ENCODE measurements at places on chromosomes 6 and 20.

- no peak for DNase-seq
These were observed 6.4 kb upstream of the KIF6 start for GRCh38 chr6:39731565-39731964.

DNA sequence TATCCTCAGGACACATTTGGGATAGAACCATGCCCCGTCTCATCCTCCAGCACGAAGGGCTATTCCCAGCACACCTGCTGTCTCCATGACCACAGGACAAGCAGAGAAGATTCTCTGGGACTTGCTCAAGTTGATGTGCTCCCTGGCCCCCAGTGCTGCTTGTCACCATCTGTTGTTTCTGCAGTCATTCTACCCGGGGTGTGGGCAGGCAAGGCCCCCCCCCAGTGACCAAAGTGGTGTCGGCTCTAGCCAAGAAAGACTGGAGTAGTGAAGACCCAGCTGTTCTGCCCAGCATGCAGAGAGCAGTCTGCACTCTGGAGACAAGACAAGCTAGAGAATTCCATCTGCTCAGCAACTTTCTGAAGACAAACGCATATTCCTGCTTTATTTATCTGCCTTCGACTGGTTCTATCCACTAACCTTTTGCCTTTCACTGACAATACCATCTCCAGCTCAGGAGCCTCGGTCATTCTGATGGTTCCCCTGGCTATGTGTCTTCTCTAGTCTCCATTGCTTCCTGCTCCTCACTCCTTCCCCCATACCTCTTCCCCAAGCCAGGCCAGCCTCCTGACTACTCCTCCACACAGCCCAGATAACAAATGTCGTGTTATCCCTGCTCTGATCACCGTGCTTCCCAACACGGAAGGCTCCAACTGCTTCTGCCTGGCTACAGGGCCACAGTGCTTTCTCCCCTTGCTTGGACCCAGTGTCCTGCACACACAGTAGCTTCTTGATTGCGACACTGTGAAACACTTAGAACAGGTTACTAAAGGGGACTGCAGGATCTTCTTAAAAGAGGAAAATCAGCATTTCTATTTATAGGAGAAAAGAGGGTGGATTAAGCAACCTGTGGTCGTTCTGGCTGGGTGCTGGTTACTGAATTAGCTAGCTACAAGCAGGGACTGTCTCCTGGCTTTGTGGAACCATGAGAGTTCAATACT is 86.7 kb upstream of the EMILIN3 start:
- DNase-seq, result no peak

DNA sequence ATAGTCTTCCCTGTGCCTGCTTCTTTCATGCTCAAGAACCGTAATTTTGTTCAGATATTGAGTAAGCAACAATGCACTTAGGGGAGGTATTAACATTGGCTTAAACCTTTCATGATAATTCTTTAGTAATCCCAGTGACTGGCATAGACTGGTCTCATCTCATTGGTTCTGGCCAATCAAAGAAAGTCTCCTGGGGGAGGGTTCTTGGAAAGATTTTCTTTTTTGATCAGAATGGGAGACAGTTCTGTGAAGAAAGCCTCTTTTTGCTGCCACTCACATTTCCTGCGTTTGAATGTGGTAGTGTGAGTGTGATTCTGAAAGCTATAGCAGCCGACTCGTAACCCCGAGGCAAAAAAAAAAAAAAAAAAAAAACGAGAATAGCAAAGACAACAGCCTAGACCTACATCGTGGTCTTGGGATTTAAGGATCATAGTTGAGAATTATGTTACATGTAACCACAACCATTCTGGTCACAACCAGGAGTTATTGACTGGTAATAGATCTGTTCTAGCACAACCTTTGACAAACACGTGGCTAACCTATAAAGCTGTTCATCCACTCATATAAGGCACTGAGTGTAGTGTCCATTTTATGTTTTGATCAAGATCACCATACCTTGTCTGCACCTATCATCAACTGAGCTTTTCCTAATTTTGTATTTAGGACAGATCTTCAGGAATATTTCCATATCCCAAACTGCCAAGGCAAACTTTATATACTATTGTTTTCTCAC is 15.1 kb upstream of the TMEM217 start:
- DNase-seq, result no peak

DNA sequence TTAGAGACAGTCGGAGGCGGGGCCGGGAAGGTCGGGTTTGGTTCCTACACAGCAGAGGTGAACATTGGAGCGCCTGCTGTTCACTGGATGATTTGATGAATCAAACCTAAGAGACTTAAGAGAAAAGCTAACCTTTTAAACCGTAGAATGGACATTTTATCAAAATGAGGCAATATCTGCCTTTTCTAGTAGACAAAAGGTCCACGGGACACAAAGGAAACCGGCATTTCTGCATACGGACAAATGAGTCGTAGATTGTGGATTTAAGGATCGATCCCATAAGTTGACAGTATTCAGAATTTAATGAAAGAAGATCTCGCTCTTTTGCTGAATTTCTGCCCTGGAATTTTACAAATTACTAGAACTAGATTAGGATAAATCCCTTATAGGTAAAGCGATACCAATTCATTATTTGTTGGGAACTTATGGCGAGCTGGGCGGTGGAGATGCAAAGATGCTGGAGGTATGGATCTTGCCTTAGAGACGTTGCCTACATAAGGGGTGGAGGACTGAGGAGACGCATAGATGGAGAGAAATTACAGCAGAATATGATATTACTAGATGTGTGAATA is 400 bp downstream of the PAK1IP1 start:
- no peak for DNase-seq

- no peak for DNase-seq
These were observed 46.1 kb downstream of the SYNJ2 start for GRCh38 chr6:158027590-158028285.

- DNase-seq, result no peak
These were observed 17.1 kb upstream of the GMNN start for GRCh38 chr6:24757611-24758010.

DNA sequence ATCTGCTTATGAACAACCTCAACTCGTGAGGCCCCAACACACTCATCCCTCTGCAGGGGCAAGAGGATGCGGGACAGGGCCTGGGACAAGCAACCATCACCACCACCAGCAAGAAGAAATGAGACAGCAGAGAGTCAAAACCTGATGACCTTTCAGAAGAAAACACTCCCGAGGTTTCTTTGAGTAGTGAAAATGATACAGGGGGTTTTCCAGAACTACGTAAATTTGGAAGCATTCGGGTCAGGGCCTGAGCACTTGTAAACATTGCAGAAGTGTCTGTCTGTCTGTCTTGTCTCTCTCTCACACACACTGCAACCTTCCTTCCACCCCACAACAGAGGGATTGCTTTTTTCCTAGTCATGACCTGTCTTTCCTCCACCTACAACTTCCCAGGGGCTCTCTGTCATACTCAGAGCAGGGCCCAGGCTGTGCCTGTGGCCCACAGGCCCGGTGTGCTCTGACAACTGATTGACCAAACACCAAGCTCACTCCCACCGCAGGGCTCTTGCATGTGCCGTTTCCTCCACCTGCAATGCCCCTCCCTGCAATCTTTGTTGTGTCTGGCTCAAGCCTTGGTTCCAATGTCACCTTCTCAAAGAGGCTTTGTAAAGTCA is 90.9 kb downstream of the BMP7 start:
- no peak for DNase-seq

DNA sequence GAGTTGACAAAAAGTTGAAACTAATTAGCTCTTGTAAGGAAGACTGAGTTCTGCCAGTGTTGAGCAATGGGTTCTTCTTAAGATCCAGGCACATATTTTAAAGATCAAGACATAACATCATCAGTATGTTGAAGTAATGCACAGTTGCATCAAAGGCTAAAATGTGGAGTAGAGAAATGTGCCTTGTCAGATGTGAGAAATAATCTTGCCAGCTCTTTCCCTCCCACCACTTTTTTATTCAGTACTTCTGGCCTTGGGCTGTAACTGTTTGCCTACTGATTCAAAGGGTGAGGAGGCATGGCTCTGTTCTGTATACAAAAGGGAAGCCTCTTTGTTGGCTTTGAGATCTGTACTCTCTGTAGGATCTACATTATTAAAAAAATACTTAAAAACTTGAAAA is 13.1 kb downstream of the PKIB start:
- DNase-seq, result no peak

- DNase-seq, result no peak
These were observed 83.3 kb downstream of the HIVEP2 start for GRCh38 chr6:142861711-142862110.

GRCh38 chr20:38321959-38322598 is 18.1 kb downstream of the BPI start:
- peak; percentile 15 for DNase-seq

DNA sequence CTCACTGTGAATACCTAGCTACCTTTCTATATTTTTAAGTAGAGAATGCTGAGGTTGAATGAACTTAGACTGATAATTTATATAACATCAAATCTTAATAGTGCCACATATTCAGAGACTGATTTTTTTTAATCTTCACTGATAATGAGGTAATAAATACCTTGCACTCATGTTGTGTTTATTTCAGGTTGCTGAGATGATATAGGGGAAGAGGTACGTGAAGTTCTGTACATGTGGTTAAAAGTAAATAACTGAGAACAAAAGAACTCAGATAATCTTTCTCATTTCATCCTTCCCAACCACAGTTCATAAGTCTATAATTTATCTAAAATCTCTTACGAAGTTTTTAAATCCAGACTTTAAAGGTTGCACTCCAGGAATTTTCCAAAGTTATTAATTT is 6.4 kb downstream of the NHSL1 start:
- DNase-seq, result no peak

DNA sequence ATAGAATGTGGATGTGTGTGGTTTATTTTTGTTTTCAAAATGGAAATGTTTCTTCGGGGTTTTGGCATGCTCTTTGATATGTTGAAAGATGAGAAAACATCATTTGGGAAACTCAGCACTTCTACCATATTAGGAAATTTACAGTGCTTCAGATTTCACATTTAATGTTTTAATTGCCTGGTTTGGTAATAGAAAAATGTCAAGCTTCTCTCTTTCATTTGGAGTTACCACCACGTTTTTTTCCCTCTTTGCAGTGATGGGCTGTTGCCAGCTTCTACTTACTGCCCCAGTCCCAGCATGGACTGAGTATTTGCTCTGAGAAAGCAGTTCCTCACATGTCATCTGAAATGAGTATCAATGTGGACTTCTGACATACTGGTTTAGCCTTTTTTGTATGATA is 267.7 kb downstream of the PRL start:
- DNase-seq, result no peak

DNA sequence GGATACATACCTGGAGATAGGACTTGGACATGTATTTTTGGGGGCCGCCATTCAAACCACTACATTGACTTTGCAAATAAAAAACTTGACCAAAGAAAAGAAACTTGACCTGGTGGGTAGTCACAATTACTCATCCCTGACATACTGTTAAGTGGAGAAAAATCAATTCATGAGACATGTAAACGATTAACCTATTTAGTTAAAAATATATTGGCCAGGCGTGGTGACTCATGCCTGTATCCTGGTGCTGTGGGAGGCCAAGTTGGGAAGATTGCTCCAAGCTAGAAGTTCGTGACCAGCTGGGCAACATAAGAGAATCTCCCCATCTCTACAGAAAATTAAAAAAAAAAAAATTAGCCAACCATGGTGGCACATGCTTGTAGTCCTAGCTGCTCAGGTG is 2.5 kb upstream of the SRSF12 start:
- DNase-seq, result no peak

DNA sequence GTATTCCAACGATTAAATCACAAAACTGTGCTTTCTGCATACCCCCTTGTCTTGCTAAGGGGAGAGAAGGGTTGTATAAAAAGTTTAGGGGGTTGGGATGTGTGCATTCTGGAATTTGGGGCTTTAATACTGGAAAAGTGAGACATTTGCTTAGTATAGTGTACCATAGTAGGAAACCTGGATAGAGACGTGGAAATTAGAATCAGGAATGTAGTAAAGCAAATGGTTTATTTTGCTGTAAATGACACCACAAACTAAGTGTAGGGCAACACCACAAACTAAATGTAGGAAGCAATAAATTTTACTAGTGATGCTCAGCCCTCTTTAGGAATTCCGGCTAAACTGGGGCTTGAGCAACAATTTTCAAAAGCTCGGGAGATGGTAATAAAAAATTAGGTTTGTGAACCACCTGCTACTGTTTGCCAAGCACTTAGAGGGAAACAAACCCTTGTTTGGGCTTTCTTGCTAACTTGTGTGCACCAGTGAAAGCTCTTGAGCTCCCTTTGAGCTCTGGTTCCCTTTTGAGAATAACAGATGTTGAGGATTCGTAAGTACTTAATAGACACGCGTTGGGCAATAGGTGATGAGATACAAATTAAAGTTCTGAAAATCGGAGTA is 13.8 kb downstream of the BRD2 start:
- DNase-seq, result no peak

- peak; percentile 91 for DNase-seq
These were observed 6.6 kb upstream of the BTNL2 start for GRCh38 chr6:32413427-32414047.

GRCh38 chr20:4011226-4011975 is 4.0 kb downstream of the RNF24 start:
- DNase-seq, result no peak

DNA sequence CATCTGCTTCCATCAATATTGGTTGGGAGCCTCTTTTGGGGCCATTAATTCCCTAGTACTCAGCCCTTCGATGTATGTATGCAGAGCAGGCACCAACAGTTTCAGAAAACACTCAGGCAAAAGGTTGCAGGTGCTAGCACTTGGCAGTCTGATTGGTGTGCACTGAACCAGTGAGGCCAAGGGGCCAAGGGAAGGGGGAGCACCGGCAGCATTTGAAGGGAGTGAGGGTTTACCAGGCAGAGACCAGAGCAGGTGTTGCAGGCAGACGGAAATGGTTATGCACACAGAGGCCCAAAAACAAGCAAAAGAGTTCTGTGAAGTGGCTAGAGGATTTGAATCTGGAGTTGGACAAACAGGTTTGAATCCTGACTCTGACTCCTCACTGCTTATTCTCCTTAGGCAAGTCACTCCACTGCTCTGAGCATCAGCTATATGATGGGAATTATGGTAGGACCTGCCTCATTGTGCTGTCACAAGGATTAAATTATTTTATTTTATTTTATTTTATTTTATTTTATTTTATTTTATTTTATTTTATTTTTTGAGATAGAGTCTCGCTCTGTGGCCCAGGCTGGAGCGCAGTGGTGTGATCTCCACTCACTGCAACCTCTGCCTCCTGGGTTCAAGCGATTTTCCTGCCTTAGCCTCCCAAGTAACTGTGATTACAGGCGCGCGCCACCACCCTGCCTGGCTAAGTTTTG is 58.1 kb upstream of the SHLD1 start:
- DNase-seq, result peak; percentile 83

GRCh38 chr20:17498641-17499040 is 32.5 kb downstream of the BFSP1 start:
- DNase-seq, result no peak

DNA sequence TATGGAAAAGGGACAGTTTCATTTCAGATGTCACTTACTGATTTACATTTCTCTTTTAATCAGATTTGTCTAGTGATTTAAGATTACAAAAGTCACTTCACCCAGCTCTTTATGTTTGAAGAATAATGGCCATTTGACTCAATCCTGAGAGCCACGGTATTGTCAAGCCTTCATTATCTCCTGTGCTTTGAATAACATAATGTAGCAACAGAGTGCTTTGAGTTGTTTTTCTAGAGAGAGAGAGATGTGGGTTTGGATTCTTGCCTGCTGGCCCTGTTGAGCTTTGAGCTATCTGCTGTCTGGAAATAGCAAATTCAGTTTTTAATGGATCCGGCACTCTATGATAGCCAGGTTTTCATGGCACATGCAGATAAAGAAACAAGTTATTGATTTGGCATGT is 478.4 kb upstream of the SOX4 start:
- no peak for DNase-seq

- DNase-seq, result no peak
These were observed 87.0 kb upstream of the LRFN2 start for GRCh38 chr6:40674170-40674569.

- no peak for DNase-seq
These were observed 66.3 kb downstream of the NCOA3 start for GRCh38 chr20:47568019-47568418.

- DNase-seq, result peak; percentile 91
These were observed 57.7 kb downstream of the PPP1R16B start for GRCh38 chr20:38863024-38863851.

Data from B cell (primary cell).